ENCODE measurements at places on chromosomes 11 and 22.

- no peak for DNase-seq
Observed at GRCh38 chr11:44226490-44226889, 83.4 kb downstream of the ALX4 start.

GRCh38 chr11:68312780-68313573, 586 bp downstream of the LRP5 start:
- no peak for DNase-seq

- DNase-seq = peak; percentile 76
Observed at GRCh38 chr11:117010808-117011540, 87.3 kb downstream of the SIK3 start.

DNA sequence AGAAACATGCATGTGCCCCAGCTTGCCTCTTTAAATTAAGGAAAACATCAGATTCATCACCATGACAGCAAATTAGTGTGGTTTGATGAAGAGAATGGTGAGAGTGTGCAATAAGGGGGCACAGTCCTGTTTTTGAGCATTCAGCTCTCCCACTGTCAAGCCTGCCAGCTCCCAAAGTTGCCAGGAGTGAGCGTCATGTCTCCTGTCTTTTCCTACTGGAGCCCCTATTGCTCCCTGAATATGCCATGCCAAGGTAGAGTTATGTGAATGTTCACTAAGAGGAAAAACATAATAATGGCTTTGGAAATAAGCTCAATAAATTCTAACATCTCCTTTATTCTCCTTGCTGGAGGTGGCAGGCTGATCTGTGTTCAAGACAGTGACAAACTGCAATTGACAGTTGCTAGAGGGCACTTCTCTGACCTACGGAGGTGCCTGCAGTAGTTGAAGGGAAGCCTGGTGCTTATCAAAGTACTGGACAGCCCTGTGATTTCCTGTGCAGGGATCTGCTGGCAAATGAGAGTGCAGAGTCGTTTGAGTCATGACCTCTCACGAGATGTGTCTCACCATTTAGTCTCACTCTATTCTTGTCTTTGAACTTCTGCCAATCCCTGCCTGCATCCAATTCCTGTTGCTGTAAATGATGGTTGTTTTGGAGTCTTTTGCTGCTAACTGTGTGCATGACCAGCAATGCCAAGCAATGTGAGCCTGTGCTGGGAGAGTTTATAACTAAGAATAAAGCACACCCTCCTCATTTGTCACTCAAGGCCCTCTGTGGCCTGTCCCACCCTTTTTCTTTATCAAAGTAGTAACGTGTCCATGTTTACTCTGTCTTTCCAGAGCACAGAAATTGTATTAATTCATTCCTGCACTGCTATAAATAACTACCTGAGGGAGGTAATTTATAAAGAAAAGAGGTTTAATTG, 34.8 kb downstream of the MRGPRX2 start:
- no peak for DNase-seq

DNA sequence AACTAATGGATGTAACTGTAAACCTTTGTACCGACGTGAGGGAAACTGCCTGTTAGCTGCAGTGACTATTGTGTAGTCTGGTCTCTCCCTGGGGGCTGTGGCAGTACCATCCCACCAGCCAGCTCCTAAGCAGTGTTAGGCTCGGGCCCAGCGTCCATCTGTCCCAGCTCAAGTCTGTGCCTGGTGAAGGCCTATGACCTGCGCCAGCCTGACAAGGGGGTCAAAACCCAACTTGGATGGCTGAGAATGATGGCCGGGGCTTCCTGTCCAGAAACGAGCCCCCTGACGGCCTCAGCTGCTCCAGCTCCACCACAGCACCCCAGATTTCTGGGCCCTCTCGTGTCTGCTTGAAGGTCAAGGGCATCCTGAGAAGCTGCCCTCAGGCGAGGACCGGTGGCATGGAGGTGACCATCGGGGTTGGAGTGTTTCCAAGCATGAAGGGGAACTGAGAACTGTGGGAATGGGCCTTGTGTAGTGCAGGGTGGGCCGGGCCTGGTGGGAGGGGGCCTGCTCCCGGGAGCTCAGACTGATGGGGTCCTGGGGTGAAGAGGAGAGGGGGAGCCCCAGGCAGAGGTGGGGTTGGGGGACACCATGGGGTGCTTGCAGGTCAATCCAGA, 14.3 kb upstream of the SPI1 start:
- no peak for DNase-seq

GRCh38 chr22:30572840-30573593, 1.4 kb downstream of the GAL3ST1 start:
- DNase-seq = no peak

- DNase-seq = no peak
Observed at GRCh38 chr11:75356613-75357012, 5.2 kb upstream of the ARRB1 start.

DNA sequence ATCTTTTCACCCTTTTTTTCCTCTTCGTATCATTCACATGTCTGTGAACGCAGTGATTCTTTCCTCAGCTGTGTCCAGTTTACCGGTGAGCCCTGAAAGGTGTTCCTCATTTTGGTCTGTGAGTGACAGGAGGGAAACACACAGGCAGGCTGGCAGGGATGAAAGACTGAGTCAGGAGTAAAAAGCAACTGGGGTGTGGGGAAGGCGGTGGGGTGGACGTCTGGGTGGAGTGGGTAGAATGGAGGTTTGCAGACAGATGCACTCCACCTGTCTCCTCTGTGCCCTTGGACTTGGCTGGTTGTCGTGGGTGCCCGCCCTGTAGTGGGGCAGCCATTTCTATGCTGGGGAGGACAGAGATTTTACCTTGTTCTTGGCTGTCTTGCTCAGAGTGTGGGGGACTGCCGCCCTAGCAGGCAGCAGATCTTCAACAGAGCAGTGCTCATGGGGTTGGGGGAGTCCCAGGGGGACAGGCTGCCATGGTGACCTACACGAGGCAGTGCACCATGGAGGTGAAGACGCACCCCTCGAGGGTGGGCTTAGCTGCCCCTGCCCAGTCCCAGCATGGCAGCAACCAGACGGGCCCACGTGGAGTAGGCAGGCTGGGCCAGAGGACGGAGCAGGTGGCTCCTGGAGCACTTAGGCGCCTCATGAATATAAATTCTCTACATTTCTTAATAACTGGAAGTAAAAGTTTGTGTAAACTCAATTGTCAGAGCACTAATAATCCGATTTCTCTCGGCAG, 603.7 kb downstream of the TBC1D22A start:
- no peak for DNase-seq

- DNase-seq = no peak
Observed at GRCh38 chr22:44483878-44484277, 14.2 kb downstream of the RTL6 start.

DNA sequence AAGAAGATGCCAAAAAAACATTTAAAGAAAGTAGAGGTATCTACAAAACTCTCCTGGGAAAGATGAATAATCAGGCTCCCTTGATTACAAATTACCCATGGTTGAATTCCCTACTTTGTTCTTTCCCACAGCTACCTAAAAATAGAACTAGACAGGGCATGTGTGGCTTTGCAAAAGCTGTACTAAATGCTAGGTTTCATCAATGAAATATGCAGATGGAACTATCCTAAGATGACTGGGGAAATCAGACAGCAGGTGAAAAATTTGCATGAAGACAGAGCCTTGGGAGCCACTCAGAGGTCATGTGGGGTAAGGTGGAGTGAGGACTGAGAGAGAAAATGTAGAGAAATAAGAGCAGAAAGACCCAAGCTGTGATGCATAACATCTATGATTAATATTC, 14.7 kb downstream of the LAYN start:
- DNase-seq = peak; percentile 64

DNA sequence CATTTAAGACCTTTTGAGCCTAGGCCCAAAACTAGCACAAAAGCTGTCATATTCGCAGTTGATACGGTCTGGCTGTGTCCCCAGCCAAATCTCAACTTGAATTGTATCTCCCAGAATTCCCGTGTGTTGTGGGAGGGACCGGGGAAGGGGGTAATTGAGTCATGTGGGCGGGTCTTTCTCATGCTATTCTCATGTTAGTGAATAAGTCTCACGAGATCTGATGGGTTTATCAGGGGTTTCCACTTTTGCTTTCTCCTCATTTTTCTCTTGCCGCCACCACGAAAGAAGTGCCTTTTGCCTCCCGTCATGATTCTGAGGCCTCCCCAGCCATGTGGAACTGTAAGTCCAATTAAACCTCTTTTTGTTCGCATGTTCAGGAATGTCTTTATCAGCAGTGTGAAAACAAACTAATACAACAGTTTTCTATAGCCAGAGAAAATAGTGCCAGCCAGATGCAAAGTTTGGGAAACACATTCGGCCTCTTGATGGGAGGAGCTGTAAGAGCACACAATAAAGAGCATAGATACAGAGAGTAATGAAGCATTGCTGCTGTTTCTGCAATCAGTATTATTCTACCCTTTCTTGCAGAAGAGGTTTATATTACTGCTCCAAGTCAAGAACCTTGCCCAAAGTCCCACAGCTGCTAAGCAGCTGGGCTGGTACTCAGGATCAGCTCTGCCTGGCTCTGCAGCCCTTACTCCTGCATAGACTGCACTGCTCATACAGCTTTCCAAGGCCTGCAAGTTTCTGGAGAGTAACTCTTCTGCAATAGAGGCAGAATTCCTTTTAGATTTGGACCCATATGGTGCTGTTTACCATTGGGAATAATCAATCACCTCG, 2.0 kb upstream of the ZNF195 start:
- no peak for DNase-seq

DNA sequence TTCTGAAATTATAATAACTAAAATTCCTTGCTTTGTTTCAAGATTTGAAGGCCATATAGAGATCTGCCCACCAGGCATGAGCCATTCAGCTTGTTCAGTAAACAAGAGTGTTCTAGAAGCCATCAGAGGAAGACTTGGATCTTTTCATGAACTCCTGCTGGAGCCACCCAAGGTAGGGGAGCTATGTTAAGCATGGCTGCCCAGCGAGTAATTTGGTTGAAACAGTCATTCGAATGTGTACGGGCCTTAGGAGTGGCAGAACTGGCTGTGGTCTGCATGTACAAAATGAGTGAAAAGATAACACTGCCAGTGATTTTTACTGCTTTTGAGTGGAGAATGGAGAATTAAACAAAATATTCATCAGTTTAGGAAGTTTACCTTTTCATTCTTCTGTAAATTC, 103.7 kb downstream of the PPP6R3 start:
- no peak for DNase-seq

DNA sequence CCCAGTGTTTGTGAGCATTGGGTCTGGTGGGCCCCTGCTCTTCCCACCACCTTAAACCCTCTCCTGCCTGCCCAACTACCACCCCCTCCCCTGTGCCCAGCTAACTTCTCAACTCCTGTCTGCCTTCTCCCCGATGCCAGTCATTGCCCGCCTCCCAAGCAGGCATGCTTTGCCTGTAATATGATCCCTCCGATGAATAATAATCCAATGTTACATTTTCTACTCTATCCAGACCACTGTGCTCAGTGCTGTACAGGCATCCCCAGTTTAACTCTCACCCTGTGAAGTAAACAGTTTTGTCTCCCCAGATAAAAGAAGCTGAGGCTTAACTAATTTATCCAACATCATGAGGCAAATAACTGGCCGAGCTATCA, 35.5 kb upstream of the OLFML1 start:
- DNase-seq = no peak

- DNase-seq = no peak
Observed at GRCh38 chr11:33655842-33656600, 44.6 kb downstream of the C11orf91 start.

DNA sequence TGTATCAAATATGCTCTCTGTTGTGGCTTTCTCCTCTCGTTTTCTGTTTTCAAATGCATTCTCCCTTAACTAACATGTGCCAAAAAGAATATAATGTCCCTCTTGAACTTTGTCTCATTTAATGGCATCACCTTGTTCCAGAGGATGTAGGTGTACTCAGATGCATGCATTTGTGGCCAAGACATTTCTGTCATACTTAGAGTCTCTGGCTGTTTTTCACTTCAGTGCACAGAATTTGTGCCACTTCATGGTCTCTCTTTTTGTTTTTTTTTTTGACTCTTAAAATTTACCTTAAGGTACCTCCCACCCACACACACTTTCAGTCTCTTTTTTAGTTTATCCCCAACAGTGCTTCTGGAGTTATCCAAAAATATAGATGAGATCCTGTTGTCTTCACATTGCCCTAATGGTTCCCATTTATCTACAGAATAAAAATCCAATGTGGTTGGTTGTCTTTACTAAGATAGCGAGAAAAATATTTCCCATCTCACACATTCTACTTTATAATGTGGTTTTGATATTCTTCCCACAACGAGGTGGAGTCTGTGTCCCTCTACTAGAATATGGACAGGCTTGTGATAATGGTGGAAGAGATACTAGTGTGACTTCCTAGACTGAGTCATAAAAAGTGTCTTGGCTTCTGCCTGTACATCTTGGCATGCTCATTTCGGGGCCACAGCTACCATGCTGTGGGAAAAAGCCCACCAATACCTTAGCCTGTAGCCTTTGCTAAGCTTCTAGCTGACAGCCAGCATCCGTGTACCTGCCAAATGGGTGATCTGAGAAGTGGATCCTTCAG, 125.8 kb downstream of the DDX10 start:
- no peak for DNase-seq

Measured in astrocyte of the cerebellum (primary cell).